T-helper 17 cell (primary cell): ENCODE measurements at places on chromosomes 4 and X. TPM values are rescaled to one million over a fixed set of nuclear protein-coding genes. Genes with fewer than 3 reads are reported as not detected.

RPL34 gene
- total RNA-seq: 2,872 TPM

CABS1 gene
- not detected for total RNA-seq

- DNase-seq: no peak
Observed at GRCh38 chr4:158163941-158164767, 8.7 kb downstream of the GASK1B start.

SLC4A4 gene
- 0.52 TPM for total RNA-seq

- no peak for DNase-seq
Observed at GRCh38 chr4:6616087-6616995, 24.1 kb upstream of the MRFAP1 start.

ZNF732 gene
- total RNA-seq: not detected

- DNase-seq: no peak
Observed at GRCh38 chr4:58953575-58953974, 1843.4 kb upstream of the IGFBP7 start.

- no peak for DNase-seq
Observed at GRCh38 chr4:119615068-119615719, 13.4 kb downstream of the PDE5A start.

- no peak for DNase-seq
Observed at GRCh38 chr4:89645482-89645881, 191.5 kb downstream of the SNCA start.

DNA sequence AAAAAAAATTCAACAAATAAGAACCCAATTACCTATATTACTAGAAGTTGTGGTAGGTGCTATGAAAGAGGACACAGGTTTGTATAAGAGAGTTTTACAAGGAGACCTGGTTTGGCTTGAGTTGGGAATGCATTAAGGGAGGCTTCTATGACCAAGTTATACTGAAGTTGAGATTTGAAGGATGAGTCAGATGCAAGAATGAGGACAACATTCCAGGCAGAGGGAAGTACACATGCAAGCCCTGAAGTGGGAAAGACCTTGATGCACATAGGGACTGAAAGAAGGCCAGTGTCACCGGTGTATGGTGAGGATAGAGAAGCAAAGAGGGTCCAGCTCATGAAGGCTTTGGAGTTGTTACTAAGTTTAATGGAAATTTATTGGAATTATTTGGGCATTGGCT, 52.2 kb downstream of the ANK2 start:
- DNase-seq: no peak
